ENCODE measurements at places on chromosomes 12 and 14. TPM values are rescaled to one million over a fixed set of nuclear protein-coding genes. Genes with fewer than 3 reads are reported as not detected.

DNA sequence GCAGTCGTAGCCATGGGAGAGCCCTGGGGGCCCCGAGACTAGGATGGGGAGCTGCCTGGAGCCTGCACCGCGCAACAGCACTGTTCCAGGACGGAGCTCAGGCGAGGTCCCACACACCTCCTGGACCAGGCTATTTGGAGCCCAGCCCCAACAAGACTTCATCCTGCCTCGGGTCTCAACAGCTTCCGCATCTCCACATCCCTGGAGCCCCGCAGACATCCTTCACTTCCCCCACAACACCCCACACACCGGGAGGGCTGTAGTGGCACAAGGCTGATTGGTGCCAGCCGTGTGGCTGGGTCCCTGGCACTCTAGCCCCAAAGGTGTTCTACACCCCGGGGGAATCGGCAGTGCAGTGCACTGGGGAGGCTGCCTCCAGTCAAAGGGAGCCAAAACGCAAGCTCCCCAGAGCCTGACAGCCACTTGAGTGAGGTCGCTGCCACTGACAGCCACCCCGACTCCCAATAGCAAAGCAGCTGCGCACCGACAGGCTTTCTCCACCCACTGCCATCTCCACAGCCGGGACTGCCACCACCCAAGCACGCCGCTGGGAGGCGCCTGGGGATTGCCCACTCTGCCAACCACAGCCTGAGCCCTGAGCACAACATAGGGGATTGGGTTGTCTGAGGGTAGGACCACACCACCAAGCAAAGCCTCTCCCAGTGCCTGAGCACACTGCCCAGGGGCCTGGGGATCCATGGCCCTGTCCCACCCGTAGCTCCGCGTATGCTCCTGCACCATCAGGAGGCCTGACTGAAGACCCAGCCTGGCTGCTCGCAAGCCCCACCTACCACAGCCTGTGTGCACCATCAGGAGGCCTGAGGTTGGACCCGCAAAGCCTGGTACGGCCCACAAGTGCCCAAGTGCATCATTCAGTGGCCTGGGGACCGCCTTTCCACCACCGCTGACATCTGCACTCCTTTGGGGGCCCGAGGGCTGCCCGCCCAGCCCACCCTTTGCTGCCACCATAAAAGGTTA is 13.2 kb upstream of the KLRF1 start:
- DNase-seq: peak; percentile 31

The ZDHHC22 gene
- total RNA-seq: 0.03 TPM

The PTGES3 gene
- 84.7 TPM for total RNA-seq

The EFS gene
- total RNA-seq: not detected

DNA sequence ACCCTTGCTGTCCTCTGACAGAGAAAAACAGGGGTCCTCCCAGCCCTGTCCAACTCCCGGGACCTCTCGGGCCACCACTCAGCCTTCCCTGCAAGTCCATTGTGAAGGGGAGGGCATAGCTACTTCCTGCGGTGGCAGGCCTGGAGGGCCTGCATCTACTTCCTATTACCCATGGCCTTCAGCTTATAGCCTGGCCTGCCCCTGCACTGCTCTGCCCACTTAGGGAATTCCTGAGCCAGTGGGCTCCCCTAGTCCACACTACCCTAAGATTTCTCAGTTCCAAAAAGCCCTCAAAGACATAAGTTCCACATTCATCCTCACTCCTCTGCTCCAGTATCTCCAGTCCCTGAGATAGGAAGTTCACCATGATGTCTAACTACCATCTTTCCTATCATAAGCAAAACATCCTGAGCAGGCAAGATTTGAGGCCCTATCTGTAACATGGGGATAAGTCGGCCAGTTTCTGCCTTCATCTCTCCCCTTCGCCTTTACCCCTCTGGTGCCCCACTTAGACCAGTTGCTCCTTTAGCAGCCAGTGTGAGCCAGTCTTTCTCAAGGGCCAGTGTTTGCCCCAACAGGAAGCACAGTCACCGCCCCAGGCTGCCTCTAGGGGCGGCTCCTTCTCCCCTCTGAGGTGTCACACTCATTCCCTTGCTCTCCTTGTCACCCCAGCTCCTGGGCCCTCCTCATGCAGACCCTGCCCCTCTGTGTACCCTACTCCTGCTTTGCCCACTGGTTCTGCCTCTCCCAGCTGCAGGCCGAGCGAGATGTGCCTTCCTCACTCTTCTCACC is 10.9 kb downstream of the HDAC7 start:
- DNase-seq: peak; percentile 25

DNA sequence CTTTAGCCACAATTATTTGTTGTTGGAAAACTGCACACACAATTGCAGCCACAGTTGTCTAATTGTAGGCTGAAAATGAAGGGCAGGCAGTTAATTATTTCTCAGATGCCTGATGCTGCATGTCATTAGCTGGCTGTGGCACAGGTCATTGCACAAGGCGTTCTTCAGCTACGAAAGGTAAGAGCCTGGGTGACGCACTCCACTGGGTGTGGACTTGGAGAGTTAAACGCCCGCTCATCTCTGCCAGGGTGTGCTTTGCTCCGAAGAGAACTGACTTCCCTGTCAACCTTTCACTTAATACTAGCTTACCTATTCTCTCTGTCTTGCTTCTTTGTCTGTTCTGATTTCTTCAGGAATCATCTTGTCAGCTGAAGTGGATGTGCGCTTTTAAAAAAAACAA is 91.4 kb upstream of the CPM start:
- no peak for DNase-seq

DNA sequence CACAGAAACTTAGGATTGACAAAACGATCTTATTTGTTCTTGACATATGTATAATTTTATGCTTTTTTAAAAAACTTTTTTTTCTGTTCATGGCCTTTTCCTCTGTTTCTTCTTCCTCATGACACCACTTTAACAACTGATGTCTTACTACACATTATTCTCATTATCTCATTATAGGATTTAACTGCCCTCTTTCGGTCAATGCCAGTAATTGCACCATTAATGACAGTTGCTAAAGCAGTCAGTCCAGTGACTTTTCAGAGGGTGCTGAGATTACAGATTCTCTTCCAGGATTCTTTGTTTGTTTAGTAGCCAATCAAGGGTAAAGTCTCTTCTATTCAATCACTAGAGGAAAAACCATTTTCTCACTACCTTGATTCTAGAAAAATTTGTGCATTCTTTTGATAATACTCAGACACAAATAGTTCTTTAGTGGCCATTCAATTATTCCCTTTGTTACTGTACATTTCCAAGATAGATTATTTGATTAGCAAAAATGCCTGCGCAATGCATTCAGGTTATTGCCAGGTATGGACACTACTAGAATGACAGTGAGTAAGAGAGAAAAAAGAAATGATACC is 50.1 kb downstream of the KLRG1 start:
- DNase-seq: no peak

Measured in SJSA1 (cell line).